Activated CD4-positive, CD25-positive, alpha-beta regulatory T cell (primary cell): ENCODE measurements at places on chromosomes 2 and 18.

DNA sequence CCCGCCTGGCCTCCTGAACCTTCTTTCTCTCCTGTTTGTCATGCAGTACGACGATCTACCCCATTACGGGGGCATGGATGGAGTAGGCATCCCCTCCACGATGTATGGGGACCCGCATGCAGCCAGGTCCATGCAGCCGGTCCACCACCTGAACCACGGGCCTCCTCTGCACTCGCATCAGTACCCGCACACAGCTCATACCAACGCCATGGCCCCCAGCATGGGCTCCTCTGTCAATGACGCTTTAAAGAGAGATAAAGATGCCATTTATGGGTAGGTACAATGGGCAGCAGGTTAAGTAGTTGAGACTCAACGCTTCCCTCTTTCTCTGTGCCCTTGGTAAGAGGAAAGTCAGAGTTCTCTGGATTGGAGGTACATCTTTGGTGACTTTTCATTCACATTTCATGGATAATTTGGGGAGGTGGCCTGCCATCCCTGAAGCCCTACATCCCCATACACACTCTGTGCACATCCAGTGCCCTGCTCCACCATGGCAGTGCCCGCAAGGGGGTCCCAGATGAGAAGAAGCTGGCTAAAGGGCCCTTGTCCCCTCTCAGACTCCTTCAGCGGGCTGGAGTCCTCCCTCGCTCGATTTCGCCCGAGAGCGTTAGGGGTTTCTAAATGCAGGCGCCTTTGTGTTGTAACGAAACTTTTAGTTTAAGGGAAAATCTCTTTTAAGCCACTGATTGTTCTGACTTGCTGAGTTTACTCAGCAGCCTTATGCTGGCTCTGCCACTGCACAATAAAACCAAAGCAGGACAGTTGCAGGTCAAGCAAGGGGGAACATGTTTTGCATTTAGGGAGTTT lies 3.0 kb downstream of the MEIS1 start:
- no peak for DNase-seq

DNA sequence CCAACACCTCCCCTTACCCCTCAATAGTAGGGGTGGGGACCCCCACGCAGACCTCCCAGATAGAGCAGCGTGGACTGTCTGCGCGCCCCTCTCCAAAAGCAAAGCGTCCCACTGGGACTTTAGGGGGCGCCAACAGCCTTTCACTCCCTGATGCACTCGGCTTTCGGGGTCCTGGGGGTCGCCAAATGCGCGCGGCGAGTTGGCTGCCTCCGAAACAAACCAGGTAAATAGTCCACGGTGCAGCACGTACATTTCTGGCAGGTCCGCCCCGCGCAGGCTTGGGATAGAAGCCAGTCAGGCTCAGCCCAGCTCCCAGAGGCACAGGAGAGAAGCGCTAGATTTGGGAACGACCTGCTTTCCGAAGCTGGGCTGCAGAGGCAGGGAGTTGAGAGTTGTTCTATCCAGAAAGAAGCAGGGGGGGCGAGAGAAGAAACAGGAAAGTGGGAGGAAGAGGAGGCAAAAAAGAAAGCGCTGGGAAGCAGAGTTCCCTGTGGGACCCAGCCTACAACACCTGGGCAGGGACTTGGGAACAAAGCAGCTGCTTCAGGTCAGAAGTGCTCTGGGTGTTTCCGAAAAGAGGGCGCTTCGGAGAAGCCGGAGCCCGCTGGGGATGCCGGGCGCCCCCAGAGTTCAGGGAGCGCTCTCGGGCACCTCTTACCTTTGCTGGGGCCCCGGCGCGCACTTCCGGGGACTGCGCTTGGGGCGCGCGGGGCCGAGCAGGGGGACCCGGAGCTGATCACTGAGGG lies 544 bp downstream of the EVA1A start:
- no peak for DNase-seq

GRCh38 chr2:6934758-6935651 lies 17.8 kb downstream of the RNF144A start:
- no peak for DNase-seq

- no peak for DNase-seq
Measured at GRCh38 chr2:138948070-138948539, 167.9 kb upstream of the NXPH2 start.

GRCh38 chr2:220550995-220551700 lies 923.7 kb downstream of the SLC4A3 start:
- DNase-seq, result no peak

DNA sequence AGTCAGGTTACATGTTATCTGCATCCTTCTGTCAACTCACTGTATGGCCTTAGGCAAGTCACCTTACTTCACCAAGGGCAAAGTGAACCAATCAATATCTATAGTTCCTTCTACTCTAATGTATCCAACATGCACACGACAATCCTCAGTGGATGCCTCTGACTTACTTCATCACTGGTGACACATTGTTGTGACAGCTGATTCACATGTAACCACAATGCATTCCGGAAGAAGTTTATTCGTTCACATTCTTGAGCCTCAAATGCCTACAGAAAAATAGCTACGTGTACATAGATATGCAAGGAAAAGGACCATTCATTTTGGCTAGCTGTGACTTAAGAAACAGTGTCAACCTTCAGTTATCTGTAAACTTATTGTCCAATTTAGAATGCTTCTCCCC lies 26.3 kb upstream of the EPG5 start:
- no peak for DNase-seq
